GM10248 (cell line): ENCODE measurements at places on chromosomes 12 and 14.

- no peak for DNase-seq
These were observed 22.4 kb downstream of the ISCA2 start for GRCh38 chr14:74515891-74516412.

DNA sequence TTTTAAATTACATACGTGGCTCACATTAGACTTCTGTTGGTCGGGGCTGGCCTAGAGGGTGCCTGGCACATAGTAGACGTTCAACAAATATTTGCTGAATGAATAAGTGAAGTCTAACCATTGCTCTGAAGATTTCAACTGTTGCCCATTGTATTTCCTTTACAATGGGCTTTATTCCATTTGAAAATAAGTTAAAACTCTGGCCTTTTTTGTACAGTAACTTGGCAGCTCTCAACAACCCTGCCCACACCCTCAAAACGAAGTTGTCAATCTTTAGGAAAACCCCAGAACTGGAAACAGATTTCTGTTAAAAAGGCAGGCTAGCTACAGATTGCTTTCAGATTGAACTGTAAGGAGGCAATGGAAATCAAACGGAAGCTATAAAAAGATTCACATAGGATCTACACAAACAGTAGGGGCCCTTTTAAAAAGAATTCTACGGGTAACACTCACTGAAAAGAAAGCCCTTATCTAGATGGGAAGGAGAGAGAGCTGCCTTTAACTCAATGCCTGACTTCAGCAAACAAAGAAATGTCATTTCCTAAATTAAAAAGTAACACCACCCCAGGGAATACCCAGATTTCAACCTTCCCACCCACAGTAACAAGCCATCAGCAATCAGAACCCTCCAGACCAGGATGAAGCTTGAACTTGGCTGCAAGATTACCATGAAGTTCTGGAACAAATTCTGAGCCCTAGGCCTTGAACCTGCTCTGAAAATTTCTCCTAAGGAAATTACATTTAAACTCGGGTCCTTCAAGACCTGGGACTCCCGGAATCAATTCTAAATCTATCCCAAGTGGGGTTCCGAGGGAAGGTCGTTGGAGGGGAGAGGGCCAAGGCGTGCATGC lies 1.4 kb downstream of the WSB2 start:
- DNase-seq = no peak

DNA sequence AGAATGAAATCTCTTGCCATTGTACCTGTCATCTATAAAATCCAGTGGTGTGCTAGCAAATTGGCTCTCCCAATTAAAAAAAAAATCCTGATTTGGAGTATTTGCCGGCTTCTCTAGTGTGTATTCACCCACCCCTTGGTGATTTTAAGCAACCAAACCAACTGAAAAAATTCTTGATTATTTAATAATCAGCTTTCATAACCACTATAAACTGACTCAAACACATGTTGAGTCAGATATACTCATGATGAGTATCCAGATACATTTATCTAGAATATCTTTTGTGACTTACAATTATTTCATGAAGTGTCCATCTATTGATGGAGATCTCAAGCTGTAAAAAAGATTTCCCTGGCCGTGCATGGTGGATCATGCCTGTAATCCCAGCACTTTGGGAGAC lies 205.4 kb downstream of the RASSF9 start:
- no peak for DNase-seq

DNA sequence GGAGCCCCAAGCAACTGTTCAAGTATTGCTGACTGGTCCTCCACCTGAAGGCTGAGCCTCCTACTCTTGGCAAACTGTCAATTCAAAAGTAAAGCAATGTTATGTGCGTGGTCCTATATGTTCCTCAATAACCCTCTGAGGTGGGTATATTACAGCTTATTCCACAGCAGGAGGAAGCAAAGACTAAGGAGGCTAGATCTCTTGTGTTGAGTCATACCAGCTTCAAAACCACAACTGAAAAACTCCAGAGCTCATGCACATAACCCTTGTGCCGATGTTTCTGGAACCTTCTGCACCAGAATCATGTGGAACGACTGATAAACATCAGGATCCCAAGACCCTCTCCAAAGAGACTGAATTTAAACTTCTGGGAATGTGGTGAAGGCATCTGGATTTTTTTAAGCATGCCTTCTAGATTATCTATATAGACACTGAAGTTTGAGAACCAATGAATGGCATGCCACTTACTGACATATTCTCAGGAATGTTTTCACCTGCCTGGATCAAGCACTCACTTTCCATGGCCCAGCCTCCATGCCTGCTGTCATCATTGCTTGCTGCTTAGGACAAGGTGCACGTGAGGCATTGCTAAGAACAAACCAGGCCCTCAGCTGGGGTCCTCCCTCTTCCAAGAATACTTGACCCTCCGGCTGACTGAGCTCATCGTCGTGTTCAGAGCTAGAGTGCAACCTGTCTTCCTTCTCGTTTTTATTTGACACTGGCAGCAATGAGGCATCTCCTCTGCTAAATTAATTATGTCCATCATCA lies 194.7 kb downstream of the BCL11B start:
- DNase-seq = no peak

GRCh38 chr12:1391722-1392121 lies 202.7 kb downstream of the FBXL14 start:
- no peak for DNase-seq

GRCh38 chr12:70721656-70722357 lies 84.6 kb upstream of the PTPRB start:
- no peak for DNase-seq

DNA sequence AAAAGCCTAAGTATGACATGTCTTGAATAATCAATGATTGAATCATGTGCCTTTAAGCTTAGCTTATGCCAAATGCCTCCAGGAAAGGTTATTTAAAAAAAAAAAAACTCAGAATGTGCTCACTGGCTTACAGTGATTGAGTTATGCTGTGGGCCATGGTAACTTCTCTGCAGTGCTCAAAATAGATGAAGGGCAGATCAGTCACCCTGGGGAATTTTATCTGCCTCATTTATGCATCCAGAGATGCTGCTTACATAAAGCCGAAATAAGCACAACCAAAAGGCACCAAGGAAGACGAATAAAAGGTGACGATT lies 118.7 kb upstream of the MDM1 start:
- peak; percentile 24 for DNase-seq

DNA sequence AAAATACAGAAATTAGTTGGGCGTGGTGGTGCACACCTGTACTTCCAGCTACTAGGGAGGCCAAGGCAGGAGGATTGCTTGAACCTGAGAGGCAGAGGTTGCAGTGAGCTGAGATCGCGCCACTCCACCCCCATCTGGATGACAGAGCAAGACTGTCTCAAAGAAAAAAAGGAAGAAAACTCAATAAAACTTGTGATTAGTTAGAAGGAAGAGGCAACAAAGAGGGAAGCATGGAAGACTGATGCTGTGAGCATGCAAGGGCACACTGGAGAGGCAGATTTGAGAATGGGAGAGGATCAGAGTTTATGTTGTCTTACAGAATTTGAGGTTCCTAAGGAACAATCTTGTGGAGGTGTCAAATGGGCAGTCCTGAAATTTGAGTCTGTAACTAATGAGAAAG lies 2.8 kb upstream of the ZC2HC1C start:
- DNase-seq = no peak
